Left lung (tissue), 14 donors: ENCODE measurements at places on chromosomes 5 and 9. TPM values are rescaled to one million over a fixed set of nuclear protein-coding genes. Genes with fewer than 3 reads are reported as not detected.

DNA sequence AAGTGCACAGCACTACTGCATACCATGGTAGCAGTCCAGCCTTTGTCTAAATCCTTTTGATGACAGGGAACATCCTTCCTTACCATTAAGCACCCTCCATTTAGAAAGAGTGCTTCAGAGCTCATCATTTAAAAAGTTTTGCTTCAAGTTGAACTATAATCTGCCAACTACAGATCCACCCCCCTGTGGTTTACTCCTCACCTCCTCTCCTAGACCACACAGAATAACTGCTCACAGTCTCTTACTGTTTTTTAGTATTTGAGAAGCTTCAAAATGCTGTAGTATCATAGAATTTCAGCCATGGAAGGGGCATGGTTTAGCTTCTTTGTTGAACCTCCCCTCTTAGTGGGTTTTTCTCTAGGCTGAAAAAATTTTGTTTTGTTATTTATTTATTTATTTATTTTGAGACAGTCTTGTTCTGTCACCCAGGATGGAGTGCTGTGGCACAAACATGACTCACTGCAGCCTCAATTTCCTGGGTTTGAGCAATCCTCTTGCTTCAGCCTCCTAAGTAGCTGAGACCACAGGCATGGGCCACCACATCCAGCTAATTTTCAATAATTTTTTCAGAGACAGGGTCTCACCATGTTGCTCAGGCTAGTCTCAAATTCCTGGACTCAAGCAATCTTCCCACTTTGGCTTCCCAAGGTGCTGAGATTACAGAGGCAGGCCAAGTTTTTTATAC lies 384.3 kb upstream of the RFX3 start:
- no peak for DNase-seq

- DNase-seq, result no peak
Measured at GRCh38 chr5:90563108-90563507, 4.5 kb downstream of the ADGRV1 start.

DNA sequence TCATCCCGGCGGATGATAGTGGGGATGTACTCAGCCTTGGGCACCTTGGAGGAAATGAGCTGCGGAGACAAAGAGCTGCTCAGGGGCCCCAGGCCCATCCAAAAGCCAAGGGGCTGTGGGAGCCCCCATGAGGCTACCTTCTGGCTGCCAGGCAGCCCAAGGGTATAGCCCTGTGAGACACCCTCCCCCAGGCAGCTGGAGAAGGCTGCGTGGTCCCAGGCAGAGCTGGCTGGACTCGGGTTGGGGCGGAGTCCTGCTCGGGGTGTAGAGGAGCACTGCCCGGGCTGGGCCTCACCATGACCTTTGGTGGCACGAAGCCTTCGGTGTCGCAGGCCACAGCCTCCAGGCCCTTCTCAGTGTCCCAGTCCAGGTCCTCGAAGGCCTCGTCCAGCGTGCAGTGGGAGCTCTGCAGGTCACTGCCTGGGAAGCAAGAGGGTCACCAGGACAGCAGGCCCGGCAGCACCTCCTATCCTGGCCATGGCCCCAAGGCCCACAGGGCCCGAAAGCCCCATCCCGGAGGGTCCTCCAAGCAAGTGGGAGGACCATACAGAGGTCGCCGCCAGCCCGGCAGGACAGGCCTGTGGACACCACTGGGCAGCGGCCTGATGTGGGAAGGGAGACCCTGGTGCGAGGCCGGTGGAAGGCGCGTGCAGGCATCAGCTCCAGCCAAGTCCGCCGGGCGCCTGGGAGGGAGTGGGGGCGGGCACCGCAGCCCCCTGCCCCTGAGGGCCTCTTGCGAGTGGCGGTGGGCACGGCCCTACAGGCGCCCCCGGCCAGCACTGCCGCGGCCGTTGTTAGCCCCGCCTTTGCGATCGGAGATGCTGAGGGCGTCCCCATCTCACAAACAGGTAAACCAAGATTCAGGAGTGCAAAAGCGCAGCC lies 6.1 kb downstream of the NSMF start:
- DNase-seq, result no peak

IFNA2 gene
- total RNA-seq, result not detected
